ENCODE measurements at places on chromosomes 5 and 9. TPM values are rescaled to one million over a fixed set of nuclear protein-coding genes. Genes with fewer than 3 reads are reported as not detected.
A peak's percentile ranks its signal among the peaks of the same experiment; 100 is the strongest.

Gene TMEM232
- polyA plus RNA-seq = 8.3 TPM

DNA sequence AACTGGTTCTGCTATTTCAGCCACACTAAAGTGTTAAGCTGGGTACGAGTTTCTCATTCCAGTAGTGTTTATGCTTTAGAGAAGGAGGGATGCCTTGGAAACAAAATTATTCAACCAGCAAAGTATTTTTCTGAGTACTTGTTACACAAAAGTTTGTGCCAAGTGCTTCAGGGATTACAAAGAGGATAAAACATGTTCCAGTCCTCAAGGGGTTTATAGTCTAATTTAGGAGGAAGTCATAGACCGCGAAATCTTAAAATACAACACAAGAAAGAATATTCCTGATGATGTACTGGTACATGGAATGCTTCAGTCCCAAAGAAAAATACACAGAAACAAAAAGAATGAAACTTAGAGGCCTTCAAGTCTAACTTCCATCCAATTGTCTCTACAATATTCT, 85.4 kb upstream of the NR4A3 start:
- no peak for DNase-seq

- no peak for DNase-seq
Observed at GRCh38 chr5:39017504-39017903, 56.7 kb downstream of the RICTOR start.

GRCh38 chr5:31412324-31412723, 119.6 kb downstream of the DROSHA start:
- DNase-seq = peak; percentile 20

Gene ELAVL2
- polyA plus RNA-seq = 3.2 TPM

GRCh38 chr5:14208071-14209021, 65.2 kb downstream of the TRIO start:
- DNase-seq = no peak

Gene PCDHA8
- polyA plus RNA-seq = 0.06 TPM

Gene EXOC3
- polyA plus RNA-seq = 58.4 TPM

All from renal cortex interstitium (tissue), 15 donors.